ENCODE measurements at places on chromosomes 1 and 21.

DNA sequence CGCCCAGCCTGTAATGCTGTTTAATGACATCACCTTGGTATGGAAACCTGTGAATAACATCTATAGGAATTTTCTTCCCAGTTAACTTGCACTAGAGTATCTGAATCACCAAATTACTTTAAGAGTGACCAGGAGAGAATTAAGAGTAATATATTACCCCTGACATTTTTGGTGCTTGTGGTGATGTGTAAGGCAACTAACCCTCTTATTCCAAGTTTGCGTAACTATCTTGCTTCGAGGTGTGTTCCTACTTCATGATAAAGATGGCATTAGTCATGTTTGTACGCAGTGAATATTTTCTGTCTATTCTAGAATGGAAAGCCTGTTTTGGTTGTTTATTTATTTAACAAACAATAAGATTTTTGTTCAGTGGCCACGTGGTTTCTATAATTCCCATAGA is 131.3 kb downstream of the ZP4 start:
- no peak for DNase-seq

GRCh38 chr1:21899987-21900386 is 37.1 kb downstream of the HSPG2 start:
- no peak for DNase-seq

DNA sequence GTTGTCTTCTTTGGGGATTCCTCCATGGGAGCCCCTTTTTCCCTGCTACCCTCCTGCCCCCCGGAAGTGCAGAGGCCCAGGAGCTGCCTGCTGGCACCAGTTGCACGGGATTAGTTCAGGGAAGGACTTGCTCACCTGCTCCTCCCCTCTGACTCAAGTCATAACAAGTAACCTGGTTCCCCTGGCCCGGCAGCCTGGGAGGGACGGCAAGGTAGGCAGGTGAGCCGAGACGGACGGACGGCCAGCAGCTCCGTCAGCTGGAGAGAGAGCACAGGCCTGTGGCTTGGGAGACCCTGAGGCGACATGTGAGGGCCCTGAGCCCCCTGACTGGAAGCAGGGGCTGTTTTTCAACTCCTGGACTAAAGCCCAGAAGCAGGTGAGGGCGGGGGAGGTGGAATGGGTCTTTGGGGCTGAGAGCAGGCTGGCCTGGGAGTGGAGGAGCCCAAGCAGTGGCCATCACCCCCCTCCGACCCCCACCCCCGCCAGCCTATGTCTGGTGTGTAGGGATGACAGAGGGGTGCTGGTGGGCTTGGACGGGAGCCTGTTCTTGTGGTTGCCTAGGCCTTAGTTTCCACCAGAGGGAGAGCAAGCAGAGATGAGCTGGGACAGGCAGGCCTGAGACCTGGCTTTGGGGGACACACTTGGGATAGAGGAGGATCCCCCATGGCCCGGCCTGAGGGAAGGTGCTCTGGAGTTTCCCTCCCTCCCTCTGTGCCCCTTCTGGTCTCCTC is at the start of gene INAVA:
INAVA (plus strand) TSS at position 189 of the 731 bp plus-strand sequence. CDS start 3,501 bp downstream, outside the sequence.
- DNase-seq: no peak

GRCh38 chr1:172143384-172144055 is 277.0 kb upstream of the C1orf105 start:
- DNase-seq: no peak

GRCh38 chr1:192916021-192916420 is 107.2 kb downstream of the RGS2 start:
- DNase-seq: no peak

- no peak for DNase-seq
Observed at GRCh38 chr1:198125995-198126735, 30.6 kb upstream of the NEK7 start.

DNA sequence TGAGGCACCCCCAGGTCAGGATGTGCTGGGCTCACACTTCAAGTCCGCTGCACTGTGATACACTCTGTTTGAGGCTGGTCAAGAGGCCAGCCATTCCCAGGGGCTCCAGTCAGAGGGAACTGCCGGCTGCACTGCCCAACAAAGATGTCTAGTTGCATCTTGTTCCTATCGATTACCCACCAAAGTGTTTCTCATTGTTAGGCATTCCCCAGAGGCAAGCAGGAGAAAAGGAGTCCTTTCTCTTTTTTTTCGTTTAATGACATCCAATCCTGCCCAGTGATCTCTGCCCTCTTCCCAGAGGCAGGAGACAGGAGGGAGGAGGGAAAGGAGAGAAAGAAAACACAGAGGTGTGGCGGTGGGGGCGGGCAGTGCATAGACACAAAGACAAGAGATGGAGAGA is 150.4 kb downstream of the OMA1 start:
- DNase-seq: no peak

DNA sequence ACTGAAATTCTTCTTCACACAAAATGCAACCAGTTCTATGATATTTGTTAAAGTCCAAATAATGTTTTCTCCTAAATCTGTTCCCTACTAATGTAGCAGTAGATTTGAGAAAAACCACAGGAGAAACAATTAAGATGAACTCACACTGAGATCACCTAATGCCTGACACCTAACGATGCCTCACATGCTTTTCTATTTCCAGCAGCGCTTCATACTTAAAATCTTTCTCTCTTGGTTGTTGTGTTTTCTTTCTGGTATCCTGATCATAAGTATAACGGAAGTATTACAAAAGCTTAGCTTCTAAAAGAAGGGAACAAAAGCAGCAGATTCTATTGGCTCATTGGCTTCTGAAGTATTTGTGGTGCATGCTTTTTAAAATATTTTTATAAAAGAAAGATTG is 267.2 kb upstream of the SGIP1 start:
- DNase-seq: no peak

All from activated naive CD8-positive, alpha-beta T cell treated with anti-CD3 and anti-CD28 coated beads, Interleukin-2, amount 50 U/mL, for 16 hours (primary cell).